Mesendoderm (in vitro differentiated cells): ENCODE measurements at places on chromosomes 6 and 20.

DNA sequence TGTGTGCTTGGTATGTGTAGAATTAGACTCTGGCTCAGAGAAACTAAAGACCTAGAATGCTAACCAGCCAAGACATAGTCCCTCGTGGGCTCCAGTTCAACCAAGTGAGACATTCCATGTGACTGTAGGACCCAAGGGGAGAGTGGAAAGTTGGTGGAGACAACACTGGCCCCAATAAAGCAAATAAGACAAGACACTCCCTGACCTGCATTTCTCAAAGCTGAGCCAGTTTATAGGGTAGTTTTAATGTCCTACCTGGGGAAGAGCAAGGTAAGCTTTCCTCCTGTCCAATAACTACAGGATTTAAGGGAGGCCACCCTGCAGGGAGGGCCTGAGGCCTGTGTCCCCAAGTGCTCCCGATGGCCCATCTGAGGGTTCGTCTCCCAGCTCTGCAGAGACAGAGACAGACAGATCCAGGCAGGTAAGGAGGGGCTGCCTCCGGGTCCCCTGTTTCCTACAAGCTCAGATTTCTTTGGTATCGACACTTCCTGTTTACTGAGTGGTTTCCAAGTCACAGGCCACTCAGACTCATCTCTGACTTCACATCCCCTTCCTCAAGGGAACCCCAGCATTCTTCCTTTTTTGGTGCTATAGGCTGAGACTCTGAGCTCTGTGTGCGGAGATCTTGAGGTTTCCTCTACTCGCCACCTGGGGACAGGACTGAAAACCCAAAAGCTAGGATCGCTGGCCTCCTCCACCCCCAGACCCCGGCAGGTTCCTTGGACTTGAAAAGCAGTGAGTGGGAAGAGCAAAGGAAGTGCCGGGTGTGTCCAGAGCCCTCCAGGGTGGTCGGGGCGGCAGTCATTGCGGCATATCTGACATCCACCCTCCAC lies 92.4 kb downstream of the PRND start:
- no peaks in the 10 kb centered on the region for H3K27me3 ChIP-seq
- H3K4me3 ChIP-seq: no peak overlapping the region
- peak; percentile 61 for DNase-seq
- no peak overlapping the region for H3K27ac ChIP-seq
- no peaks in the 10 kb centered on the region for H3K36me3 ChIP-seq

DNA sequence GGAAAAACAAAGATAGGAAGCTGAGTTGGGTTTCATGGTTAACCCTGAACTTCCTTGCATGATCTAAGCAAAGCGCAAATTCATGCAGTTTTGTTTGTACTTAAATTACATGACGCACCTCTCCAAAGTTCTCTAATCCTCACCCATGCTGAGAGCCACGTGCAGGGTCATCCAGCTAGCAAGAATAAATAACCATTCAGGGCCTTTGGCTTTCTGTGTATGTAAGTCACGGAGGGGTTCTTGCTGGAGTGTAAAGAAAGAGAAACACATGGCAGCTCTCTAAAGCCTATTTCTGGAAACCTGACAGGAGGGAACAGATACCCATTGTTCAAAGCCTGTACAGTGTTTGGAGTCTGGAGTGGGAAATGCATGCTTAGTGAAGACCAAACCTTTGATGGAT lies 171.7 kb upstream of the CCN2 start:
- DNase-seq: no peak
- H3K27me3 ChIP-seq: no peaks in the 10 kb centered on the region
- no peak overlapping the region for H3K4me3 ChIP-seq
- no peaks in the 10 kb centered on the region for H3K36me3 ChIP-seq

- no peak overlapping the region for H3K4me3 ChIP-seq
- no peaks in the 10 kb centered on the region for H3K27me3 ChIP-seq
- H3K27ac ChIP-seq: no peak overlapping the region
These were observed 750.7 kb upstream of the CHD6 start for GRCh38 chr20:42368910-42369309.

DNA sequence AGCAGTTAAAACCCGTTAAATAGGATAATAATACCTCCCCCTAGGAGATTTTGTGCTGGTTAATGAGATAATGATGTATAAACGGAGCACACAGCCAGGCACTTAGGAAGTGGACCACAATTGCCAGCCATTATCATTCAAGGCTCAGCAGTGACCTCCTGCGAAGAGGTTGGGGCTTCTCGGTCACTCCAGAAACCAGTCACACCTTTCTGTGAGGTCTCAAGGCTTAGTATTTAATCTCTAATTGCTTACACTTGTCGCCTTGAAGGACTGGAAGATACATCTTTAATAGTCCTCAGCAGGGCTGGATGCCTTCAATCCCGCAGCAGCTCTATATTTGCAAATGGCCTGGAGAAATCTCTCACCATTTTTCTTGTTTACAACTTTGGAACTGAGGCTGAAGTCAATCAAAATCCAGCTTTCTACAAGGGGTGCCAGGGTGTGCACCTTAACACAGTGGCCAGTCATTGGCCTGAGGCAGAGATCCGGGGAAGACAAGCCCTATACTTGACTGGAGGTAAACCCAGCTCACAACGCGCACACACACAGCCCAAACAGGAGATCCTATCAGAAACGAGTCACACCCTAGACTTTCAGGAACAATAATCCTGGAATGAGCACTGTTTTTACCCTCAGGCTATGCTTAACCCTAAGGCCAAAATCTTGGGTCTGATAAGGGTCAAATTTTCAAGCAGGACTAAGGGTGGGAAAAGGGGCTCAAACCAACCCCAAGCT lies 1.2 kb downstream of the POU5F1 start:
- peaks cover 14% of the 10 kb centered on the region for H3K4me1 ChIP-seq
- no peaks in the 10 kb centered on the region for H3K27me3 ChIP-seq
- H3K4me3 ChIP-seq: peak overlapping the region; percentile 49
- peak; percentile 52 for DNase-seq
- H3K36me3 ChIP-seq: peaks cover 1% of the 10 kb centered on the region

GRCh38 chr6:36716476-36717093 lies 19.0 kb downstream of the RAB44 start:
- H3K27me3 ChIP-seq: no peaks in the 10 kb centered on the region
- no peaks in the 10 kb centered on the region for H3K36me3 ChIP-seq
- H3K4me3 ChIP-seq: no peak overlapping the region
- H3K4me1 ChIP-seq: no peaks in the 10 kb centered on the region
- no peak overlapping the region for H3K27ac ChIP-seq

GRCh38 chr6:24522228-24523176 lies 27.7 kb downstream of the ALDH5A1 start:
- no peaks in the 10 kb centered on the region for H3K27me3 ChIP-seq
- no peaks in the 10 kb centered on the region for H3K36me3 ChIP-seq
- no peak overlapping the region for H3K4me3 ChIP-seq
- no peak overlapping the region for H3K27ac ChIP-seq
- DNase-seq: no peak
